Nucleus accumbens (tissue), 56 donors: ENCODE measurements at places on chromosomes 13 and 19.

DNA sequence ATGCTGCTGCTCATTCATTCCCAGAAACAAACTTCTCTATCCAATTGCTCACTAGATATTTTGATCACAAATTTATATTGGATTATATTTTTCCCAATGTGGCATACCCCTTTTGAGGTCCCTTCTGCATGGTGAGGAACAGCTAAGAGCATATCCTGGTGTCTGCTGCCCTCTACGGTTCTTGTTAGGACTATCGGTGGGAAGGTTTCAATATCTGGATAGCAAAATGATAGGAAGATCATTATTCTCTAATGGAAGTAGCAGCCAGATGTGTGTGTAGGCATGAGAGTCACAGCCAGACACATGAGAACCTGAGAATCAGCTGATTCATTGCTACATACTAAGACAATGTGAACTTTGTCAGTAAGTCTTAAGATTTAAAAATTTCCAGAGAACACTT, 1422.4 kb upstream of the MIR17HG start:
- peak; percentile 18 for DNase-seq

DNA sequence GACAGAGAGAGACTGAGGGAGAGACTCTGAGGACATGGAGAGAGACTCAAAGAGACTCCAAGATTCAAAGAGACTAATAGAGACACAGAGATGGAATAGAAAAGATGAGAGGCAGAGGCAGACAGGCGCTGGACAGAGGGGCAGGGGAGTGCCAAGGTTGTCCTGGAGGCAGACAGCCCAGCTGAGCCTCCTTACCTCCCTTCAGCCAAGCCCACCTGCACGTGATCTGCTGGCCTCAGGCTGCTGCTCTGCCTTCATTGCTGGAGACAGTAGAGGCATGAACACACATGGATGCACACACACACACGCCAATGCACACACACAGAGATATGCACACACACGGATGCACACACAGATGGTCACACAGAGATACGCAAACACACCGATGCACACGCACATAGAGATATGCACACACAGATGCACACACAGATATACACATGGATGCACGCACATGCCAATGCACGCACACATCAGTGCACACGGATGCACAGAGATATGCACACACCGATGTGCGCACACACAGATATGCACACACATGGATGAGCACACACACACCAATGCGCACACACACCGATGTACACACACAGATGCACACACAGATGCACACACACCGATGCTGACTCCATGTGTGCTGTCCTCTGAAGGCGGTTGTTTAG, 3.3 kb upstream of the F10 start:
- DNase-seq = no peak

- DNase-seq = peak; percentile 87
Observed at GRCh38 chr19:44093931-44094765, at the start of gene ZNF224. Gene ZNF224, plus strand, starts transcription at chr19:44094361. Its CDS starts 3,513 bp downstream, at chr19:44097874.

GRCh38 chr19:56538761-56539263, at the start of gene ZFP28:
Gene ZFP28, plus strand, starts transcription at chr19:56538948. Its CDS starts 71 bp downstream, at chr19:56539019.
- peak; percentile 85 for DNase-seq

GRCh38 chr13:114071991-114072390, 60.4 kb downstream of the RASA3 start:
- DNase-seq = no peak

DNA sequence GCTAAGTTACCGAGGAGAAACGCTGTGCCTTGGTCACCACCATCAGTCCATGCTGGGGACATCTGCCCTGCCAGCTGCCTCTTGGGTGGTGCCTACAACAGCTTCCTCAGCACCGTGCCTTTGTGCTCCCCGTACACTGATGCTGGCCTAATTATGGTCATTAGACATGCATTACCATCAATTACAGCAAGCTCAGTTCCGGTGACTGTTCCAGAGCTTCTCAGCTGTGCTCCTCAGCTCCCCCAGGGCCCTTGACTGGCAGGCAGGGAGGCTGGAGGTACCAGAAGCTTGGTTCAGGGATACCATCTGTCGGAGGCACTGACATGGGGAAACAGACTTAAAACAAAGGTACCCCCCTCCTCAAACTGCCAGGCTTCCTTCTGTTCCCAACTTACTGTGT, 40.2 kb downstream of the CILP2 start:
- no peak for DNase-seq

GRCh38 chr19:35899547-35900214, 659 bp downstream of the NFKBID start:
- DNase-seq = peak; percentile 57

- DNase-seq = no peak
Observed at GRCh38 chr13:66200555-66200954, 1029.6 kb downstream of the PCDH9 start.

- no peak for DNase-seq
Observed at GRCh38 chr19:18657590-18658365, 20.9 kb downstream of the KLHL26 start.

DNA sequence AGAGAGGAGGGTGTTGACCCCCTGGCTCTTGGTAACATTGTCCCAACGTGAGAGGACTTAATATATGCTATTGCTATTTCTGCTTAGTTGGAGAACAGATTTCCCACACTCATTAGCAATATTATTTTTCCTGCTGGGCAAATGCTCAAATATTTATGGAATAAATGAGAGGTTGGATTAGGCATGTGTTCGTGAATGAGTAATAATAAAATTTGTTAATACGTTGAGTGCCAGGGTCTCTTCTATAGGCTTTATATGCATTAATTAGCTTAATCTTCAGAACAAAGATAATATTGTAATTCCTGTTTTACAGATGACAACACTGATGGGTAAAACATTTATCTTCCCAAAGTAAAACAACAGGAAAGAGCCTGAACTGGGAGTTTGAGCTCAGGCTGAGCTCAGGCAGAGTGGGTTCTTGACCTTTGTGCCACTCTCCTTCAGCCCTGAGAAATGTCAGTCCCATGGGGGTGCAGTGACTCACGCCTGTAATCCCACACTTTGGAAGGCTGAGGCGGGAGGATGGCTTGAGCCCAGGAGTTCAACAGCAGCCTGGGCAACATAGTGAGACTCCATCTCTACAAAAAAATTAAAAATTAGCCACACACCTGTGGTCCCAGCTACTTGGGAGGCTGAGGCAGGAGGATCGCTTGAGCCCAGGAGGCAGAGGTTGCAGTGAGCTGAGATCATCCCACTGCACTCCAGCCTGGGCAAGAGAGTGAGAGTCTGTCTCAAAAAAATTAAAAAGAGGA, 1.2 kb downstream of the ZNF233 start:
- no peak for DNase-seq

- no peak for DNase-seq
Observed at GRCh38 chr19:39384839-39385568, 5.9 kb downstream of the PAF1 start.

GRCh38 chr19:18007917-18008673, at the start of gene ARRDC2:
Gene ARRDC2, plus strand, starts transcription at chr19:18008170. Its CDS starts 141 bp downstream, at chr19:18008311.
- peak; percentile 95 for DNase-seq

GRCh38 chr19:608155-609003, 18.7 kb downstream of the HCN2 start:
- no peak for DNase-seq

DNA sequence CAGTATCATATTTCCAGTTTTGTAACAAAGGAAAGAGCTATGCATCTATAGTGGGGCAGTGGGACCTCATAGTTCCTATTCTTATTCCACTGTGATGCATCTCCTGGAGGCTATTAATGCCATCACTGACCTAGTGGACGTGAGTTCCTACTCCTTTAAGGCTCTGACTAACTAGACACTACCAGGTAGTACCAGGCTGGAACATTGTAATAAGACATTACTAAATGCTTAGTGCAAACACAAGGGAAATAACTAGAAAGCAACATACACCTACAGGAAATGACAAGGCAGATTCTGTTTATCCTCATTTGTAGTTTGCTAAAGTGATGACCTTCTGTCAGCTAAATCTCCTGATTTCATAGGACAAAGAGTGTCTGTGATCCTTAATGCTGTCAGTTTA, 192.5 kb downstream of the POSTN start:
- no peak for DNase-seq

GRCh38 chr13:47374741-47375140, 477.9 kb upstream of the HTR2A start:
- no peak for DNase-seq

DNA sequence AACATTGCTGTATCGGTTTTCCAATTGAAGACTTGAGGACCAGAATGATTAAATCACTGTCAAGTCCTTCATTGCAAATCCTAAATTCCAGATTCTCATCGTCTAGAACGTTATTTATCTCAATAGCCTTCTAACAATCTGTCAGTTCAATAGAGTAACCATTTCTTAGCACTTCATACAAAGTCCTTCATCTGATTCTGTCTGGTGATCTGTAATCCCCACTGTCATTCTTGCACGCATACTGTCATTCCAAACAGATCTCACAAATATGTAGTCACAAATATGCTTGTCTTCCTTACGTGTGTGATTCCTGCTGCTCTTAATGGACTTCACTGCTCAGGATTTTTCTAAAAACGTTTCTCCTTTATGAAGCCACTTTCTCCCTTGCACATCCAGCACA, 1197.5 kb downstream of the EFNB2 start:
- no peak for DNase-seq

DNA sequence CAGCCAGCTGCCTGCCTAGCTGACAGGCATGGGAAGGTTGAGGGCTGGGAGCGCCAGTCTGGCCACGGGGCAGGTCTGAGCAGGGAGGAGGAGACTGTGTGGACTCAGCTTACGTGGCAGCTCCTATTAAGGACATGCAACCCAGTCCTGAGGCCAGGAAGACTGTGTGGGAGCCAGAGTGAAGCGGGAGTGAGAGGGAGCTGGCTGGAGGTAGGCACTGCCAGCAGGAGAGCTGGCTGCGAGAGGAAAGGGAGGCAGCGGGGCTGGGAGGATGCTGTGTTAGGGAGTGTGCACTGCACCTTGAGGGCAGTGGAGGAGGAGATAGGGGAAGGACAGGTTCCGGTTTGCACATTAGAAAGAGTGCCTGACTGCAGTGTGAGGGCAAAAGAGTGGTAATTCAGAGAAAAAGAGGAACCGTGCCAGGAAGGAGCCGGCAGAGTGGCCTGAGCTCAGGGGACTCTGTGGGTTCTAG, 99.2 kb downstream of the SLC7A1 start:
- DNase-seq = no peak

DNA sequence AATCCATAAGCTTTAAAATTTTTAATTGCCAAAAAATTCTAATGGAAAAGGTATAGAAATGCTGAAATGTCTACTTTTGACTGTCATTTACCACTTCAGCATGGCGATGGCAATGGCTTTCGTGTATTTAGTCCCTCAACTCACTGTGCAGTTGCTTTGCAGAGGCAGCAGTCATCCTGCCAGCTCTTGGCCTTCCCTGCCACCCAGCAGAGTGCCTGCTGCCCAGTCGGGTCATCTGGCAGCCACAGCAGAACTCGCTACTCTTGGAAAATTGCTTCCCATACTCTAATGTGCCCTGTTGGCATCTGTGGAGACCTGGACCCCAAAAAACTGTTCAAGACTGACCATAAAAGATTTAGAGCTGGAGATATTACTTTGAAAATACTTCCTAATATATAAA, 383.2 kb downstream of the UQCRFS1 start:
- DNase-seq = no peak

DNA sequence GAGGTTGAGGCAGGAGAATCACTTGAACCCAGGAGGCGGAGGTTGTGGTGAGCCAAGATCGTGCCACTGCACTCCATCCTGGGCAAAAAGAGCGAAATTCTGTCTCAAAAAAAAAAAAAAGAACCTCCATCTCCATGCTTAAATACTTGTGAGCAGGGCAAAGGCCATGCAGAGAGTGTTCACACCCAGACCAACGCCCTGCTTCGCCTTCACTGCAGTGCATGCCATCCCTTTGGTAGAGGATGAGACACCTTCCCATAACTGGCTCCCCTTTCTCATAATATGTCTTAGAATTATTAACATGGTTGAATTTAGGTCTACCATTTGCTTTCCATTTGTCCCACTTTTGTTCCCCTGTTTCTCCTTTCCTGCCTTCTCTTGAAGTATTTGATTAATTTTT, 15.4 kb downstream of the BBC3 start:
- DNase-seq = no peak

DNA sequence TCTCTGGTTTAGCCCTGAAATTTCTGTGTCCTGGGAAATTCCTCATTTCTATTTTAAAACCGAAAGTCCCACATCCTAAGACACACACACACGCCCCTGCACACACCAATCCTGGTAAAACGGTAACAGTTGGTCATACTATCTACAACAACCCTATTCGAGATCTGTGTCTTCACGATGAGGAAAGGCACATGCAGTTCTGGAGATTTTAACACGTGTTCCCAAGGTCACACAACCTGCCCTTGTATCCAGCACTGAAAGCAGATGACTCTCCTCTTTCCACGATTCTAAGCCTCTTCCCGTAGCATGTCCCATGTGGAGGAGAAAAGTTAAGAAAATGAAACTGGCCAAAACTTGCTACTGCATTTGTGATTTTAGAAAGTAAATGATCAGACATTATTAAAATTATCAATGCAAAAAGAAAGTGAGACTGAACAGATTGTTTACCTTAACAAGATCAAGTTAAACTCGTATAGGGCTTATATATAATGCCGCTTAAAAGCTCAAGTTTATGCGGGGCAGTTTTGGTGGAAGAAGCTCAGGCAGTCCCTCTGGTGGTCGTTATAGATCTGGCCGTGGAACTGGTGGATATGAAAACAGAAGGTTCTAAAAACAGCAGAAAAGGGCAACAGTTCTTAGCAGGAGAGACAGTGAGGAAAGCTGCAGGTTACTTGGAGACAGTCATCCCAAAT, 32.7 kb downstream of the VSTM1 start:
- DNase-seq = no peak

DNA sequence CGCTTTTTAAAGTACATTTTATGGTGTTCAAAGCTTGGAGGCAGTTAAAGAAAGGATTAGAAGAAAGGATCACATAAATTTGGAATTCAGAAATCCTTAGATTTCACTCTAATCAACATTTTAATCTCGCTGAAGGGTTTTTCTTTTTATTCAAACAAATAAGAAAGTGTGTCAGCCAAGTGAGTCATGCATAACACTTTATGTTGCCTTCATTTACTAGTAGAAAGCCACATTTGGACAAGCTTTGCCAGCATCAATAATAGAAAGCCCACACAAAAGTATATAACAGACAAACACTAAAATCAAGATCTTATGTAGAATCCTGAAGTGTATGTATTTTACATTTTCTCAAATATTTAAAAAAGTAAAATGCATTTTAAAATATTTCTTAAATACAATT, 154.9 kb upstream of the TRPC4 start:
- DNase-seq = no peak

- no peak for DNase-seq
Observed at GRCh38 chr13:35475960-35476943, at the start of gene MAB21L1. Gene MAB21L1, minus strand, starts transcription at chr13:35476689. Its CDS starts 551 bp downstream, at chr13:35476138.

GRCh38 chr13:105220063-105220462, 1315.4 kb downstream of the EFNB2 start:
- DNase-seq = no peak

DNA sequence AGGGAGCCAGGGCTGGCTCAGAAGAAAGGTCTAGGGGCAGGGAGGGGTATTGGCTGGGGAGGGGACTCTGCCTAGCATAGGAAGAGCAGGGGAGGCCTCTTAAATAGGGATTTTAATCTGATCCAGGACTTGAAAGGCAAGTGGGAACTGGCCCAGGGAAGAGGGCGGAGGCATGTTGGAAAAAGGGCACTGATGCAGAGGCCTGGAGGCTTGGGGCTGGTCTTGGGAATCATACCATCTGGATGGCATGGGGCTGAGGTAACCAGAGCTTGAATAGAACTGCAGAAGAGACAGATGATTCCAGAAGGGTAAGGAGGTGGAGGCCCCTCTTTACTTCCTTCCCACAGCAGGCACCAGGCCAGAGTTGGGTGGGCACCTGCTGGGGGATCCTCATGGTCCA, 29.1 kb downstream of the CERS4 start:
- DNase-seq = no peak

GRCh38 chr13:36766295-36766694, 52.7 kb upstream of the RFXAP start:
- DNase-seq = no peak

- no peak for DNase-seq
Observed at GRCh38 chr13:106398289-106398688, 137.2 kb downstream of the EFNB2 start.
